Suprapubic skin (tissue), 4 donors: ENCODE measurements at places on chromosomes 5 and 9. TPM values are rescaled to one million over a fixed set of nuclear protein-coding genes. Genes with fewer than 3 reads are reported as not detected.

DNA sequence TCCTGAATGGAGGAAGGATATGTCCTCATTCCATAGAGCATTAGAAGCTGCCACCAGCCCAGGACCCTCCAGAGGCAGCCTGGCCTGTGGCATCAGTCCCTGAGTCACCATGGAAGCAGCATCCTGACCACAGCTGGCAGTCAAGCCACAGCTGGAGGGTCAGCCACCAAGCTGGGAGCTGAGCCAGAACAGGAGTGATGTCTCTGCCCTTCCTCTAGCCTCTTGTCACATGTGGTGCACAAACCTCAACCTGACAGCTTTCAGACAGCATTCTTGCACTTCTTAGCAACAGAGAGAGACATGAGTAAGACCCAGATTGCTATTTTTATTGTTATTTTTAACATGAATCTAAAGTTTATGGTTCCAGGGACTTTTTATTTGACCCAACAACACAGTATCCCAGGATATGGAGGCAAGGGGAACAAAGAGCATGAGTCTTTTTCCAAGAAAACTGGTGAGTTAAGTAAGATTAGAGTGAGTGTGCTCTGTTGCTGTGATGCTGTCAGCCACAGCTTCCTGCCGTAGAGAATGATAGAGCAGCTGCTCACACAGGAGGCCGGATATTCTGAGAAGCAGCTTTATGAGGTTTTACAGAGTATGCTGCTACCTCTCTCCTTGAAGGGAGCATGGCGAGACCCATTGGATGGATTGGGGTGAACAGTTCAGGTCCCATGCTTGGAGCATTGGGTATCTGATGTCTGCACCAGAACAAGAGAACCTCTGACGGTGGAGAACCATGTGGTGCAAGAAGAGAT, 13.0 kb upstream of the CYFIP2 start:
- no peak for DNase-seq
- no peaks in the 10 kb centered on the region for H3K27me3 ChIP-seq
- no peak overlapping the region for H3K27ac ChIP-seq
- H3K36me3 ChIP-seq: no peaks in the 10 kb centered on the region
- H3K4me1 ChIP-seq: no peaks in the 10 kb centered on the region

GRCh38 chr9:71895955-71896354, 15.0 kb downstream of the ABHD17B start:
- no peaks in the 10 kb centered on the region for H3K36me3 ChIP-seq
- H3K27me3 ChIP-seq: no peaks in the 10 kb centered on the region
- H3K27ac ChIP-seq: no peak overlapping the region

DNA sequence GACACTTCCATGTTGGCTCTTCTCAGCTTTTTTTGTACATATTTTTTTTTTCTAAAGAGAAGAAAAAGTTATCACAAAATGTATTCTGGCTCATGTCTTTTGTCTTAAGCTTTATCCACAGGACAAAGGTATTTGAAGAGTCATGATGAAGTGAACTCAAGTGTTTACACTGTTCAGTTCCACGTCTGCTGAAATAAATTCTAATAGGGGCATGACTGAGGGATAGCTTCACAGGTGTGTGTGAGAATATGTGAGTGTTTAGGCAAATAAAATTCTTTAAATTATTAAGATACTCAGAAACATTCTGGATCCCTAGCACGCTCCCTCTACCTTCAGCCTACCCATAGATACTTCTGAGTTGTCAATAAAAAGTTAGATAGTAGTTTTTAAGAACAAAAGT, 59.8 kb downstream of the BAAT start:
- no peaks in the 10 kb centered on the region for H3K27me3 ChIP-seq
- no peak for DNase-seq
- no peak overlapping the region for H3K27ac ChIP-seq
- H3K36me3 ChIP-seq: no peaks in the 10 kb centered on the region
- H3K4me1 ChIP-seq: no peaks in the 10 kb centered on the region

Gene CKMT2
- 9.7 TPM for total RNA-seq

DNA sequence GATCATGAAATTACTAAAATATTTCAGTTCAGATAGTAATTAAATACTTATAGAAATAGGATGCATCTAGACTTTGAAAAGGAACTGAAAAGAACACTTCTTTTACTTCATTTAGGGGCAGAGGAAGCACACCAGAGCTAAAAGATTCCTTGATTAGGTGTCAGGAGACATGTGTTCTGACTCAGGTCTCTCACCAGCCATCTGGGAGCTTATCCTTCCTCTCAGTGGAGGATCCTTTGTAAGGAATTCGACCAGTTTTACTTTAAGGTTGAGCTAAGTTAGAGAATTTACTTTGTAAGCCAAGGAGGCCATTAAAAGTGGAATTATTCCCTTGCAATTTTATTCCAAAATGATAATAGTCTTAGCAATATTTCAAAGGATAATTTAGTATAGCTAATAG, 16.7 kb downstream of the VCAN start:
- H3K4me3 ChIP-seq: no peak overlapping the region
- DNase-seq: no peak
- H3K27ac ChIP-seq: no peak overlapping the region
- no peaks in the 10 kb centered on the region for H3K36me3 ChIP-seq

DNA sequence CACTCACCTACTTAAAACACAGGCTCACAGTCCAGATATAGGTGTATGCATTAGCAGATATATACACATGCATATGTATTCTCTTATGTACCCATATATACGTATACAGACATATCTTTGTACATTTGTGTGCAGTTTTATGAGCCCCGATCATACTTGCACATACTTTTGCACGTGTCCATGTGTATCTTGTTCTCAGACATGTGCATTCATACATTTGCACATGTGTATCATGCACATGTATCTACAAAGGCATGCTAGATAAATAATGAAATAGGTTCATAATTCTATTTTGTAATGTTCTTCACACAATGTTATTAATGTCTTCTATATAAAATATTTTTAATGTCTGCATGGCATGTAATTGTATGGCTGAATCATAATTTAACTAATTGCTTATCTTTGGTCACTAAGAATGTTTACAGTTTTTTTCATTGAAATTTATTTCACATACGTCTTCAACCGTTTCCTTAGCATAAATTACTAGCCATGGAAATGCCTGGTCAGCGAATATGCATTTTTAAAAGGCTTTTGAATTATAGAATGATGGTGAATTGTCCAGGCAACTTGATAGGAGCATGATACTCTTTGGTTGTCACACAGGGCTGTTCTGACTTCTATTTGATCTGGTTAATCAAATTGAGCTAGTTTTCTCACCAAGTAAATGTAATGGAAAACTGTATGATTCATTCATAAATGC, 2.6 kb downstream of the NDFIP1 start:
- no peak overlapping the region for H3K27ac ChIP-seq
- no peak for DNase-seq
- no peaks in the 10 kb centered on the region for H3K27me3 ChIP-seq
- no peak overlapping the region for H3K4me3 ChIP-seq

DNA sequence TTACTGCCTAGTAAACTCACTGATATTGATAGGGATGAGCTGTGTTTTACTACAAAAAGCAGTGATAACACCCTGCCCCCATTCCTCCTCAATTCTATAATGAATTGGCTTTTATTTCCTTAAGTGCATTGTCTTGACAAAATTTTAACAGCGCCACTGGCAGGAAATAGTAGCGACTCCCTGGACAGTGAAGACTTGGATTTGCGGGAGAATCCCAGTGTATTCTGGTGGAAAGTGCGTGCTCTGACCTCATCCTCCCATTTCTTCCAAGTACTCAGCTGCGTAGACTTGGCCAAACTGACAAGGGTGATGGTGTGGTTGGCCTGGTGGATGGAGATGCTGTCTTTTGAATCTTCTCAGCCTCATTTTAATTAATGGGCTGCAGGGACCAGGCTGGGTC, 5.3 kb downstream of the TRIO start:
- DNase-seq: no peak
- H3K4me3 ChIP-seq: no peak overlapping the region
- no peaks in the 10 kb centered on the region for H3K27me3 ChIP-seq
- peaks cover 56% of the 10 kb centered on the region for H3K4me1 ChIP-seq
- no peaks in the 10 kb centered on the region for H3K36me3 ChIP-seq
- H3K27ac ChIP-seq: no peak overlapping the region

Gene BSPRY
- total RNA-seq: 8.3 TPM

DNA sequence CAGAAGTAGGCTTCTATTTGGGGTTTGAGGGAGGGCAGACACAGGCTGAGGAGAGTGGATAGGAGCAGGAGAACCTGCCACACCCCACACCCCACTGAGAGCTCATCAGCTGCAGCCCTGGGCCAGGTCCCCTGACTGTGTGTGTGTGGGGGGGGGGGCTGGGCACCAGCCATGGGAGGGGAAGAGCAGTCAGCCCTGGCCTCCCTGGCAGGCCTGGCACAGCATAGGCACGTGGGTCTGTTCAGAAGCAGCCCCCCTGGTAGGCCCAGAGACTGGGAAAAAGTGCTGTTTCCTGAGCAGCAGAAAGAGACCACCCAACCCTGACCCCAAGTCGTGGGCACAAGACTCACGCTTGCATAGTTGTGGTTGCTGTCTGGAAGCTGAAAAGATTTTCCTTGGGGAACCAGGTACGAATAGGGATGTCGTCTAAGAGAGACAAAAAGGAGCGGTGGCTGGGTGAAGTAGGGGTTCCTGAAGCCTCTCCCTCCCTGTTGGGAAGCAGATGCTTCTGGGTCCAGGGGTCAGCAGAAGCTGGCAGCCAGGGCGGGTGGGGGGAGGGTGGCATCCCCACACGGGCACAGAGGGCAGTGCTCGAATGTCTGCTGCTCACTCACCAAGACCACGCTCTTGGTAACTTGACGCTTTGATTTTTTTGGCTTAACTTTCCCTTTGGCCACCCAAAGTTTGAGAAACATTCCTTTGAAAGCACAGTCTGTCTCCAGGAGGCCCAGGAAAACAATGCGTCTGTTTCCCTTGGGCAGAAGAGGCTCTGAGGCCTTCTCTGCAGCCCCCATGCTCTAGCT, 2.9 kb downstream of the NSMF start:
- peaks cover 58% of the 10 kb centered on the region for H3K4me1 ChIP-seq
- no peak overlapping the region for H3K27ac ChIP-seq
- no peak overlapping the region for H3K4me3 ChIP-seq
- H3K27me3 ChIP-seq: no peaks in the 10 kb centered on the region
